COR-L47 (cell line): ENCODE measurements at places on chromosomes 11 and 22.

GRCh38 chr11:58829786-58830185 lies 14.7 kb downstream of the GLYATL2 start:
- DNase-seq = no peak

- no peak for DNase-seq
Observed at GRCh38 chr11:45457649-45458048, 171.5 kb upstream of the SYT13 start.

GRCh38 chr11:33375688-33376311 lies 118.6 kb downstream of the HIPK3 start:
- peak; percentile 25 for DNase-seq

- no peak for DNase-seq
Observed at GRCh38 chr11:91906871-91907624, 317.6 kb upstream of the FAT3 start.

DNA sequence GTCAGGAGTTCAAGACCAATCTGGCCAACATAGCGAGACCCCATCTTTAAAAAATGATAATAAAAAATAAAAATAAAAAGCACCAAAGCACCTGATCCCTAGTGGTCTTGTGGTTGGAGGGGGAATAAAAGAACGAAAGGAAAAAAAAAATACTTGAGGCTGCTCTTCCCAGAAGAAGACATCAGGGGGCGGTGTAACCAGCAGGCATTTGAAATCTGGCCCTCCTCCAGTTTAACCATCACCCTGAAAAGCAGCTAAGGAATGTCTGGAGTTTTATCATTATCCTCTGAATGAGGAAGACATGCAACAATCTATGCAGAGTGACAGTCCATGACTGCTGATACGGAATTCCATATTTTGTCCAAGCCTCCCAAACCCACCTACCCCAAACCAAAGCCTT lies 5.6 kb upstream of the KCTD17 start:
- DNase-seq = no peak

DNA sequence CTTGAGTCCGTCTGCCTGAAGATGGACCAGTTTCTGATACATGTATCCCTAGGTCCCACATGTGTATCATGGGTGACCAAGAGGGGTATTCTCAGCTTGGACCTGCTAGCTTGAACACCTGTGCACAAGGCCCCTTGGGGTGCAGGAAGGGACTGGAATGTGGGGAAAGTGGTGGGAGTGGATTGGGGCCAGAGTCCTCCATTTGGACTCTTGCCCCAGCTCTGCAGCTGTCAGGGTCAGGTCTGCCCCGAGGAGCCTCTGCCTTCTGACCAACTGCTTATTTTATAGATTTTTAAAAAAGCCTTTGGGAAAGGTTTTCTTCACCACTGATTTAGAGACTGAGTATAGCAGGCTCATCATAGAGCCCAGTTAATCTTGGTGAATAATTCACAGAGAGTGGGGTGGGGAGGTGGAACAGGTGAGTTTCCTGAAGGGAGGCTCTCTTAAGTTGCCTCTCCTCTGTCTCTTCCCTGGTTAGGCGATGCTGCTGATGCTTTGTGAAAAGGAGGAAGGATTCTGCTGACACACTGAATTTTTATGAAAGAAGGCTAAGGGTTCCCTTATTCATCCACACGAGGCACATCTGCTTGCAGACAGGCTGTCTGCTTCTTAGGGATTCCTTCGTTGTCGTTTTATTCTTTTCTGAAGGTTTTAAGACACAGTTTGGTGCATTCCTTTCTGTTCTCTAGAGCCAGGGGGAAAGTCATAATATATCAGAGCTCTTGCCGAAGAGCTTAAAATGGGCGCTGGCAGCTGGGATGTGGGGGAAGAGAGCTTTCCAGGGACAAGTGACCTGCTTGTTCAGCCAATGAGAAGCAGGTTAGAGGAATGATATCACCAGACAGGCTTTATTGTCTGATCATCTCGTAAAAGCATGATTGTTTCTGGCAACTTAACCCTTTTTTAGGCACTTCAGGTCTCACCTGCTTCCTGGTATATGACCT lies 19.9 kb downstream of the TRIM44 start:
- peak; percentile 56 for DNase-seq

GRCh38 chr22:40635043-40635939 lies 1.2 kb downstream of the MRTFA start:
- no peak for DNase-seq

DNA sequence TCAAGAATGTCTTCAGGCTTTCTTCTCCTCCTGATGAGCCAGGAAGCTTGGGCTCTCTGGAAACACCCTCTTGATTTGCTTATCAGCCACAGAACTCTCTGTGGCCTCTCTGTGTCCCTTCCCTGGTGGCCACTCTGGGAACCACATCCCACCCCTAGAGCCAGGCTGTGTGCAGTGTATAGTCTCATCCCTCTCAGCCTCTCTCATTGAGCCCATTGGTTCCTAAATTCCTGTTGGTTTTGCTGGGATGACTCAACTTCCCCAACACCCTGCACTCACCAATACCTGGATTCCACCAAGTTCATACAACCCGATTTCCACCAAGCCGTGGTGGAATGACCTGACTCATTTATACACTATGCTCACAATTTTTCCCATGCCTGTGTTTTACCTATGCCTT lies 5.2 kb downstream of the IRAG1 start:
- no peak for DNase-seq

- no peak for DNase-seq
Observed at GRCh38 chr11:70225681-70226177, 22.6 kb downstream of the FADD start.

DNA sequence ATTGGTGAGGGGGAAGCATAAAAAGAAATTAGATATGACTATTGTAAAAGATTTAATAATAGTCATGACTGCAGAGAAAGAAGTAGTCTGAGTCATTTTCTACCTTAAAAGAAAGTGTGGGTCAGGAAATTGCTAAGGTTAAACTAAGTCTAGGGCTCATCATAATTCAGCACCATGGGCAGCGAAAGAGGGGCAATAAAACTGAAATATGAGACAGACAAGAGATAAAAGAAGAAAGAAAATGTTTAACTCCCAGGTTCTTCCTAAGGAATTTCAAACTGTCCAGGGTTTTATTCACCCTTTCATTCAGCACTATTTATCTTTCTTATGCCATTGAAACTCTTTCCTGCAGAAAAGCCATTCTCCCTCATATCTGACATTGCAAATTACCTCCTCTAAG lies 114.4 kb upstream of the API5 start:
- DNase-seq = no peak

DNA sequence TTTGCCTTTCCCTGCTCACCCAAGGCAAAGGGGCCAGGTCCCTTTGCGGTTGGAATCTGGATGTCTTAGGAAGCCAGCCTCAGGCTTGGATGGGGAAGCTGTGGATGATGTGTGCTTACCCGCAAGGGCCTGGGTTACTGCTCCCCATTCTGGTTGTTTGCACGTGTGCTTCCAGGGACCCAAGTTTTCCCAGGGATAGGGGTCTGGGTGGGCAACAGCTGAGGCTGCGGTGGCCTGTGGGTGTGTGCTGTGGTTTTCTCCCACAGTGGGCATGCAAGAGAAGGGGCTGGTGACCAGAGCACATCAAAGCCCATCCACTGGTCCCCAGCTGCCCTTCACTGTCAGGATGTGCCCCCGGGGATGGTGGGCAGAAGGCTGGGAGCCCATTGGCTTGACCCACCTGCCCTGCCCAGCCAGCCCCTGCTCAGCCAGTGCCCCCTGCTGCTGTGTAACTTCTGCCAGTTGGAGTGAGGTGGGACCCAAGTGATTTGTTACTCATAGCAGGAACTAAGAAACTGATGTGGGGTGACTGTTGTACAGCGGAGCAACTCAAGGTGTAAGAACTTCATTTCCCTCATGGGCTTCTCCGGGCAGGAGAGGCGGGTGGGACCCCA lies 3.3 kb downstream of the CAPN5 start:
- no peak for DNase-seq

DNA sequence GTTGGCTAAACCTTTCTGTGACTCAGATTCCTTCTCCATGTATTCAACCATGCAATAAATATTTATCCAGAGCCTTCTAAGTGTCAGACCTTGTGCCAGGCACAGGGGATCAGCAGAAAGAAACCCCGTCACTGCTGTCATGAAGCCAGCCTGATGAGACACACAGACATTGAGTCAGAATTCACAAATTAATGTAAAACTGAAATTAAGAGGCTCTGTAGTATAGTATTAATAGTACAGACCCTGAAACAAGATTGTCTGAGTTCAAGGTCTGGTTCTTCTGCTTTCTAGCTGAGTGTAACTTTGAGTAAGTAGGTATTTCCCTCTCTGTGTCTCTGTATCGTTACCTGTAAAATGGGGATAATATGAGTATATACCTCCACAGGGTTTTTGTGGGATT lies 46.9 kb downstream of the ME3 start:
- DNase-seq = no peak

GRCh38 chr22:48431536-48432315 lies 1395.9 kb downstream of the BRD1 start:
- no peak for DNase-seq

DNA sequence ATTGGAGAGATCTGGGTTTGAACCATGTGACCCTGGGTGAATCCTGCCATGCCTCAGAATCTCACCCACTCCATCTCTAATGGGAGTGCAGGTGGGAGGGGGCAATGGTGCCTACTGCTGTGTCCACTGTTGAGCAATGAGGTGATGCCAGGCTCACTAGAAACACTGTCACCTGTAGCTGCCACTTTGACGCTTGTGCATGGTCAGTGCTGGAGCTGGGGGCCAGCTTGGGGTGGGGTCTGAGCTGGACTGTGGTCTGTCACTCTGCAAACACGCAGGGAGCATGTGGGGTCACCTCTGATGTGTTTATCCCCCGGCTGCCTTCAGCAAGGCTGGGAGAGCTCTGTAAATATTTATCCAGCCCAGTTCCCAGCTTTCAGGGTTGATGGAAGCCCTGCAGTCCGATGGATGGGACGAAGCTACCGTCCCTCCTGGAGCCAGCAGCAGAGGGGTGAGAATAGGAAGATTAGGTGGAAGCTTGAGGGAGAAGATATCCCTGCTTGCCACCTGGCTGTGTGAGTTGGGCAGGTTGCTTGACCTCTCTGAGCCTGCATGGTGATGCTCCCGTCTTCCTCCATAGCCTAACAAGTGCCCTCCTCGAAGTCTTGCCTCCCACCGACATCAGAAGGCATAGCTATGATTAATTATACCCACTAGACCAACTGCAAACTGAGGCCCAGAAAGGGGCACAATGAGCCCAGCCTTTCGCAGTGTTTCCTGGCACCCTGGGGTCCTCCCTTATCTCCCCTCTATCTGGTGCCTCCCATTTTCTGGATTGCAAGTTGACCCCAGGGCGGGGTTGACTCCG lies 1.7 kb downstream of the MMP11 start:
- DNase-seq = no peak

DNA sequence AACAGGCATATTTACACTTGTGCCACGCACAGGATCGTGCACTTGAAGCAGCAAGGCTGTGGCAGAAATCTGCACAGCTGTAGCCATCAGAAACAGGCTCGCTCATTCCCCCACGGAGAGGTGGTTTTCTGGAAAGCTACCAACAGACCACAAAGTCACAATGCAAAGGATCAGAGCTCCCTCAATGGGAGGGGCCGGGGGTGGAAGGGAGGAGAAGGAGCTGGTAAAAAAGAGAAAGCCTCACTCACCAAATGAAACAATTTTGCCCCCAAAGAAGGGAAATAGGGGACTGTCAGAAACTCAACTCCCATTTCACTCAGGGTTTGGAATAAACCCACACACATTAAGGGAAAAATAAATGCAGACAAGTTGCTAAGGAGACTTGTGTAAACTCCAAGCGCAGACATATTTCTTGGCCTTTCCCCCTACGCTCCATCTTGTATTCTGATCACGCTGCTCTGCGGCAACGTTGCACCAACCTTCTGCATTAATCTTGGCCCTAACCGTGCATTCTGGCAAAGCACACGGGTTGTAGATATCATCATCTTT lies 43.2 kb upstream of the BLID start:
- no peak for DNase-seq

DNA sequence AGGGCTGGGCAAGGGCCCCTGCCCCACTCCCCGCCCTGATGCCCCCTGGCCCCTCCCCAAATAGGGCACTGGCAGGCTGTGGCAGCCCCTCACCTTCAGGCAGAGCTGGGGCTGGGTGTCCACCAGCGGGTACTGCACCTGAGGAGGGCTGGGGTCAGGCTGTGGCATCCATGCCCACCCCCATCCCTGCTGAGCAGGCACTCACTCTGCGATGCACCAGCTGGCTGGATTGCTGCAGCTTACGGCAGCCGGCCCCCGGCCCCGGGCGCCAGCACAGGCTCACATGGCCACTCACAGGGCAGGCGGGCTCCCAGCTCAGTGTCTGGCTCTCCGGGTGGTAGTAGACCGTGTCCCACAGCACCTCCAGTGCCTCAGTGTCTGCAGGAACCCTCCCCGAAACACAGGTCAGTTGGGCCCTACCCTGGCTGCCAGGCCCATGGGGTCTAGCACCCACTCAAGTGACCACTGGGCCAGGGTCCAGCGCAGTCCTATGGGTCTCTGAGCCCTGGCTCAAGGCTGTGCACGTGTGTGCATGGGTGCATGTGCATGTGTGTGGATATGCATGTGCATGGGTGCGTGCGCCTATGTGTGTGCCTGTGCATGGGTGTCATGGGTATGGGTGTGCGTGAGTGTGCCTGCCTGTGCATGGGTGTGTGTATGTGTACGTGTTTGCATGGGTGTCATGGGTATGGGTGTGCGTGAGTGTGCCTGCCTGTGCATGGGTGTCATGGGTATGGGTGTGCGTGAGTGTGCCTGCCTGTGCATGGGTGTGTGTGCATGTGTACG lies 14.4 kb downstream of the IL17REL start:
- DNase-seq = no peak

DNA sequence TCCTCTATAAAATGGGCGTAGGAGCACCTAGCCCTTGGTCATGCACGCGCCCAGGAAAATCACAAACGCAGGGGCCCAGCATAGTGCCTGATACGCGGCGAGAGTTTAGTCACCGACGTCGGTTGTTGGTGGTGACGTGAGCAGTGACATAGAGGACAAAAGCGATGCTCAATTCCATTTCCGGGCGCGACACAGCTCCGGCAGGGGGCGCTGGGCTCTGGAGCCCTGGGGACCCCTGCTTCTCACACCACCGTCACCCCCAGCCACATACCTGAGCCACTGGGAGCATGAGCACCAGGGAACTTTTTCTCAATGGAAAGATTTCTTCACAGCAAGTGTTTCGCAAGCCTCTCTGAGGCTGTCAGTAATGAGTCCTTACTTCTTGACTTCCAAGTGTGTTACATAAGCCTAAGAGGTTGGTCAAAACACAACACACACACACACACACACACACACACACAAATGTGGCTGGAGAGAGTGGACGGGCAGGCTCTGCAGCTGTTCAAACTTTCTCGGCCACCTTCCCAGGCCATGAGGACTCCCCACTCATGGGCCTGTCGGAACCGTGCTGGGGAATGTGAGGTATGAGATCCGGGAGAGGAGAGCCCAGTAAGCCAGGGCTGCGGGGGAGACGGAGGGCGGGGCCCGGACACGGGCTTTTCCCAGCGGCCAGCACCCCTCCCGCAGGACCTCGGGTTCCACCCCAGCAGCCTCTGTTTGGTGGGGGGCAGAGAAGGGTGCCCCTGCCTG lies 36.9 kb upstream of the LINC01488 start:
- no peak for DNase-seq

DNA sequence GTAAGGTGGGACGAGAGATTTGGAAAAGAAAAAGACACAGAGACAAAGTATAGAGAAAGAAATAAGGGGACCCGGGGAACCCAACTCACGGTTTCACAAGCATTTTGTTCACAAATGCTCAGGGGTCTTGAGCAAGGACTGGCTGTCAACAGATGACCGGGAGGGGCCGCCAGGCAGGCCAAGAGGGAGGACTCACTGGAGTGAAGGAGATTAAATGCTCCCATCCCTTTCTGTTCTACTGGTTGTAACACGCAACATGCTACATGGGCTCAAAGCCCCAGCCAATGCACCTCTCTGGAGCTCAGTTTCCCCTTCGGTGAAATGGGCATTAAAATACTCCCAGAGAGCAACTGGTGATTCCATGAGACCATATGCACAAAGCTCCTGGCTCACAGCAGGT lies 13.4 kb downstream of the SHANK2 start:
- DNase-seq = no peak
